ENCODE measurements at places on chromosomes 11 and 22. TPM values are rescaled to one million over a fixed set of nuclear protein-coding genes. Genes with fewer than 3 reads are reported as not detected.

Gene UVRAG
- 21.4 TPM for polyA plus RNA-seq

Gene SMARCB1
- 143 TPM for polyA plus RNA-seq

Gene KCNA4
- 3.3 TPM for polyA plus RNA-seq

Gene OR52N4
- not detected for polyA plus RNA-seq

Gene BARX2
- 0.25 TPM for polyA plus RNA-seq

Gene TRIM48
- polyA plus RNA-seq = not detected

Gene KRTAP5-8
- not detected for polyA plus RNA-seq

Gene SCGB1C1
- polyA plus RNA-seq = not detected

Gene CENPM
- polyA plus RNA-seq = 15.6 TPM

Gene TH
- 1.2 TPM for polyA plus RNA-seq

Gene SEC14L6
- polyA plus RNA-seq = 2.3 TPM

Gene OR51E1
- polyA plus RNA-seq = 0.33 TPM

Gene BRSK2
- polyA plus RNA-seq = 1.4 TPM

Gene OR51L1
- 0.04 TPM for polyA plus RNA-seq

Gene FGF3
- not detected for polyA plus RNA-seq

Gene HBG2
- polyA plus RNA-seq = 4,881 TPM

Gene CHADL
- polyA plus RNA-seq = 3.8 TPM

Gene PANX3
- polyA plus RNA-seq = not detected

Gene MS4A4A
- polyA plus RNA-seq = 13.0 TPM

Gene DDI1
- polyA plus RNA-seq = not detected

Gene POU2AF1
- polyA plus RNA-seq = 0.91 TPM

Gene BBOX1
- 0.10 TPM for polyA plus RNA-seq

Gene OLFML1
- 54.9 TPM for polyA plus RNA-seq

Gene OR2AG2
- polyA plus RNA-seq = not detected

Gene ABCC8
- polyA plus RNA-seq = 8.5 TPM

Gene GNAZ
- polyA plus RNA-seq = 4.3 TPM

Gene TRIM29
- polyA plus RNA-seq = 0.21 TPM

Gene FGF19
- polyA plus RNA-seq = 0.08 TPM

Gene SLC37A2
- polyA plus RNA-seq = 2.3 TPM

Gene DTX4
- 53.5 TPM for polyA plus RNA-seq

Gene CDC42BPG
- 9.6 TPM for polyA plus RNA-seq

Gene IGSF22
- 1.5 TPM for polyA plus RNA-seq

Gene TUBA8
- polyA plus RNA-seq = 2.3 TPM

Gene GRM5
- polyA plus RNA-seq = 0.07 TPM

Gene OR2D2
- not detected for polyA plus RNA-seq

Gene SLC22A8
- polyA plus RNA-seq = 0.04 TPM

Gene RCOR2
- polyA plus RNA-seq = 15.0 TPM

Gene OR56A1
- polyA plus RNA-seq = not detected
